ENCODE measurements at places on chromosomes 7 and 10.

GRCh38 chr10:104036518-104037260 is 49.0 kb downstream of the COL17A1 start:
- DNase-seq: no peak

GRCh38 chr7:106901828-106902441 is 36.9 kb downstream of the PIK3CG start:
- DNase-seq: no peak

DNA sequence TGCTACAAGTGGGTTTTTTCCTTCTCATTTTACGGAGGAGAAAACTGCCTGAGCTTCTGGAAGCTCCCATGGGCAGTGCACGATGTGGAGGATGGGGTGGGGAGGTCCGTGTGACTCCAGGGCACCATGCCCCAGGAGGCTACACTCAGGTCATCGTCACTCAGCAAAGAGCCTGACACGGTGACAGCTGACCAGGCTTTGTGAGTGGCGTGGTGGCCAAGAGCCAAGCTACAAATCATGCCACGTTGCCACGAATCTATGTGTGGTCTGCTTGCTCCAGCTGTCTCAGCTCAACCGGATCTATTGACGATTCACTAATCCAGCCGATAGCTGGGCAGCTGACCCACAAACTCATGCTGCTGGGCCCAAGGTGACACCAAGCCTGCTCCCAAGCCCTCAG is 27.6 kb upstream of the C10orf71 start:
- DNase-seq: no peak

- no peak for DNase-seq
Observed at GRCh38 chr7:126718419-126718818, 534.3 kb downstream of the GRM8 start.

GRCh38 chr7:48090095-48090805 is 1.2 kb downstream of the UPP1 start:
- DNase-seq: peak; percentile 40

- peak; percentile 84 for DNase-seq
Observed at GRCh38 chr7:85185424-85186082, 1.3 kb downstream of the SEMA3D start.

- peak; percentile 69 for DNase-seq
Observed at GRCh38 chr10:86693721-86694369, 25.5 kb downstream of the LDB3 start.

GRCh38 chr10:101829561-101830315 is 11.5 kb upstream of the OGA start:
- no peak for DNase-seq

GRCh38 chr7:1547777-1548437 is 8.1 kb downstream of the TMEM184A start:
- DNase-seq: no peak

- DNase-seq: no peak
Observed at GRCh38 chr10:106741006-106741530, 423.4 kb downstream of the SORCS1 start.

- DNase-seq: peak; percentile 36
Observed at GRCh38 chr7:42183547-42183946, 53.5 kb downstream of the GLI3 start.

- no peak for DNase-seq
Observed at GRCh38 chr7:47297120-47297519, 284.8 kb downstream of the TNS3 start.

DNA sequence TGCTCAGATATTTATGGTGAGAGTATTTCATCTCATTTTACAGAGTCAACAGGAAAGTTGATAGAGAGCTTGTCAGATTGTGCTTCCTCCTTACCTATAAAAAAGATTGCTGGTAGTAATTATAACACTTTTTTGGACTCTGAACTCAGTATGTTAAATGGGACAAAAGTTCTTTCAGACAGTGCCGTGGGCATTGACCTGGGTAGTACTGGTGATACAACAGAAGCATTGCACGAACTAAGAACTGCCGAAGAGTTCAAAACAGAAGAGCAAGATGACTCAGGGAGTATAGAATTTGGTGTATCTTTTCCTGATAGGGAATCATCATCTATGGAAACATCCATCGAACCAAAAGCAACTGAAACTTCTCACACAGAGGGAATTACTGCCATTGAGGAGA is 58.6 kb downstream of the LOXL4 start:
- DNase-seq: no peak

GRCh38 chr10:132669208-132669861 is 116.6 kb downstream of the NKX6-2 start:
- DNase-seq: no peak

- DNase-seq: peak; percentile 10
Observed at GRCh38 chr7:25391295-25391861, 163.1 kb upstream of the NPVF start.

DNA sequence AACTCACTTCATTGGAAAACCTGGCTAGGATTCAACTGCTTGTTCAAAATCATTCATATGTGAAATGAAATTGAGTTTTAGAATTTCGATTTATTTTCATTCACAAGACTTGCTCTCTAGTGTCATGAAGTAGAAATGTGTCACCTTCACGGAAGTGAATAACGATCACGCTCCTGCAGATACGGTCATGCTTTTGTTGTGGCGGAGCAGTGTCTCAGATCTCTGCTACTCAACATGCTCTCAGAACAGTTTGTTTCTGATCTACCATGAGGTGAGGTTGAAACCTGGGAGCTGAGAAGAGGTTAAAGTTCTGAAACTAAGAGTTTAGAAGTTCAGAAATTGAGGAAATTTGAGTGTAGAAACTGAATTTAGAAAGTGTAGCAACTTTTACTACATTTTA is 13.8 kb upstream of the PITRM1 start:
- no peak for DNase-seq

GRCh38 chr7:55587687-55588378 is 15.5 kb upstream of the VOPP1 start:
- DNase-seq: no peak

- no peak for DNase-seq
Observed at GRCh38 chr10:82161264-82161663, 286.3 kb downstream of the NRG3 start.

DNA sequence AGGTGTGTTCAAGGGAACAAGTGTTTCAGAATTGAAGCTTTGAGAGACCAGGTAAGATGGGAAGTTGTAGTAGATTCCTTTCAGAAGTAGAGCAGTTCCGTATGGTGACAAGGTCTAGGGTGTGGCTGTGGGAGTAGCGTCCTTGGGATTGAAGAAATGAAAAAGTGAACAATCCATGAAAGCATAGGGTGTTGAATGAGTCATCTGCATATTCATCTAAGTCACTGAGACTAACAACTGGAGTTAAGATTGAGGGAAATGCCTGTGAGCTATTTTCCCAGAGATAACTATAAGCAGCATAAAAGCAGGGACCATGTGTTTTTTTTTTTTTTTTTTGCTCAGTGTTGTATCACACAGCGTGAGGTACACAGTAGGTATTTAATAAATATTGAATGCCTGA is 134.8 kb downstream of the PHTF2 start:
- peak; percentile 79 for DNase-seq

DNA sequence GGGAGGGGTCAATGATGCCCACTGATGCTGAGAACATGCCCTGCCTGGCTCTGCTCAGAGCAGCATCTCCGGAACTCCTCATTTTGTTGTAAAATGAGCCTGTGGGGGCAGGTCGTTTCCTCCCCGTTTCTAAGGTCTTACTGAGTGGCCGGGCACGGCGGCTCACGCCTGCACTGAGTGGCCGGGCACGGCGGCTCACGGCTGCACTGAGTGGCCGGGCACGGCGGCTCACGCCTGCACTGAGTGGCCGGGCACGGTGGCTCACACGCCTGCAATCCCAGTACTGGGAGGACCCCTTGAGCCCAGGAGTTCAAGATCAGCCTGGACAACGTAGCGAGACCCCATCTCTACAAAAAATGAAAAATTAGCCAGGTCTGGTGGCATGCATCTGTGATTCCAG is 39.0 kb upstream of the FOXL3 start:
- no peak for DNase-seq

DNA sequence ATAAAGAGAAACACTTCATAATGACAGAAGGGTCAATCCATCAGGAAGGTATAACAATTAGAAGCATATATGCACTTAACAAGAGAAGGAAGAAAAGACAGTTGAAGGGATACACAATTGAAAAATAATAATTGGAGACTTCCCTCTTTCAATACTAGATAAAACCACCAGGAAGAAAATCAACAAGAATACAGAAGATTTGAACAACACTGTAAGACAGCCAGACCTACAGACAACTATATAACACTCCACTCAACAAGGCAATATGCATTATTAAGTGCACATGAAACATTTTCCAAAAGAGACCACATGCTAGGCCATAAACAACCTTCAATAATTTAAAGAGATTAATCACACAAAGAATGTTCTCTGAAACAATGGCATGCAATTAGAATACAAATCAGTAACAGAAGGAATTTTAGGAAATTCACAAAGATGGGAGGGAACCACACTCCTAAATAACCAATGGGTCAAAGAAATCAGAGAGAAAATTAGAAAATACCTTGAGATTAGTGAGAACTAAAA is 35.1 kb downstream of the ZNF438 start:
- DNase-seq: no peak

GRCh38 chr10:93503075-93503474 is 6.7 kb downstream of the CEP55 start:
- no peak for DNase-seq

GRCh38 chr7:27316311-27316710 is 73.7 kb downstream of the EVX1 start:
- no peak for DNase-seq

GRCh38 chr7:18974803-18975202 is 142.6 kb downstream of the TWIST1 start:
- DNase-seq: peak; percentile 92

DNA sequence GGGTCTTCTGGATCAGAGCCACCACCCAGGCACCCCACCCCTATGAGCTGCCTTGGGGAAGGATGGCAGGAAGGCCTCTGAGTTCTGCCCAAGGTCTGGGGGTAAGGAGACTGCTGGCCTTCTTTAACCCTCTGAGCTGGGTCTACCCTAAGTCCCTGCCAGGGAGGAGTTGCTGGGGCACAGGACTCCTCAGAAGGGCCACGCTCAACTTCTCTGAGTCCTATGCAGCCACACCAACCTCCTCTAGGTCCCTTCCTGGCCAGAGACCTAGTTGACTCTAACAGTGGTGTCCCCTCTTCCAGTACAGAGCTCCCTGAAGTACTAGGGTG is 2.6 kb upstream of the NEURL1 start:
- no peak for DNase-seq

GRCh38 chr10:35639728-35640401 is 2.2 kb downstream of the FZD8 start:
- DNase-seq: no peak

DNA sequence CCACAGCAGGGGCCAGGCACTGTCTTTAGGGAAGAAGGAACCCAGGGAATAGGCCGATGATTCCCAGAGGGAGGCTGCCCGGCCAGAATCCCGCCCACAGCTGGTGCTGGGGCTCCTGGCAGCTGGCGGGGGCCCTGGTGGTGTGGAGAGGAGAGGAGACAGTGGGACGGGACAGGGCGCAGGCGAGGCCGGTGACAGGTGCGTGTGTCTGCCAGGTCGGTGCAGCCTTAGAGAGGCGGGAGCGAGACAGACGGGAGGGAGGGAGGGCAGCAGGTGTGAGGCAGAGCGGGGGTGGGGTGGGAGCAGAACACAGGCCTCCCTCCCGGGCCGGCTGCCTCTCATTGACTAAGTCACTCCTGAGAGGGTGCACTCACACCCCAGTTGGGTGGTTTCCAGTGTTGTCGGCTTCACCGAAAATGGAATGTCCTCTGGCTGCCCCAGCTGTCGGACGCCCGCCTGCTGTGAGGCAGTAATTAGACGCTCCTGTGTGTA is 55.2 kb downstream of the ELFN1 start:
- DNase-seq: no peak

- DNase-seq: peak; percentile 42
Observed at GRCh38 chr7:44769776-44770294, 21.2 kb downstream of the ZMIZ2 start.

DNA sequence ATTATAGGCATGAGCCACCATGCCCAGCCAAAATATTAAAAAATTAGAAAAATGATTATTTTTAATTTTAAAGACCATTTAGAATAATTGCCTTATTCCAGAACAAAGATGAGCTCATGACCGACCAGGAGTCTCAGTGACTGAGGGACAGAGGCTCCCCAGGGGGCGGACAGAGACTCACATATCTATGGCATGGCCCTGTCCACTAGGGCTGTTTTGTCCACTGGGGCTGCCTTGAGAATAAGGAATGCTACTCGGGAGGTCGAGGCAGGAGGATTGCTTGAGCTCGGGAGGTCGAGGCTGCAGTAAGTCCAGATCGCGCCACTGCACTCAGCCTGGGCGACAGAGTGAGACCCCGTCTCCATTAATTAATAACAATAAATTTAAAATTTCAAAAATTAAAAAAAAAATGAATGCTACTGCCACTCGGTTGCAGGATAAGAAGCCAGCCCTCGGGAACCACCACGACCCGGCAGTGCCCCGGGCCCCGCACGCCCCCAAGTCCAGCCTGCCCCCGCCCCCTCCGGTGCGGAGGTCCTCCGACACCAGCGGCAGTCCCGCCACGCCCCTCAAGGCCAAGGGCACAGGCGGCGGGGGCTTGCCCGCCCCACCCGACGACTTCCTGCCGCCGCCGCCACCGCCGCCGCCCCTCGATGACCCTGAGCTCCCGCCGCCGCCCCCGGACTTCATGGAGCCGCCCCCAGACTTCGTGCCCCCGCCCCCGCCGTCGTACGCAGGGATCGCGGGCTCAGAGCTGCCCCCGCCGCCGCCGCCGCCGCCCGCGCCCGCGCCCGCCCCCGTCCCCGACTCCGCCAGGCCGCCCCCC is 128.6 kb downstream of the APBB1IP start:
- no peak for DNase-seq

DNA sequence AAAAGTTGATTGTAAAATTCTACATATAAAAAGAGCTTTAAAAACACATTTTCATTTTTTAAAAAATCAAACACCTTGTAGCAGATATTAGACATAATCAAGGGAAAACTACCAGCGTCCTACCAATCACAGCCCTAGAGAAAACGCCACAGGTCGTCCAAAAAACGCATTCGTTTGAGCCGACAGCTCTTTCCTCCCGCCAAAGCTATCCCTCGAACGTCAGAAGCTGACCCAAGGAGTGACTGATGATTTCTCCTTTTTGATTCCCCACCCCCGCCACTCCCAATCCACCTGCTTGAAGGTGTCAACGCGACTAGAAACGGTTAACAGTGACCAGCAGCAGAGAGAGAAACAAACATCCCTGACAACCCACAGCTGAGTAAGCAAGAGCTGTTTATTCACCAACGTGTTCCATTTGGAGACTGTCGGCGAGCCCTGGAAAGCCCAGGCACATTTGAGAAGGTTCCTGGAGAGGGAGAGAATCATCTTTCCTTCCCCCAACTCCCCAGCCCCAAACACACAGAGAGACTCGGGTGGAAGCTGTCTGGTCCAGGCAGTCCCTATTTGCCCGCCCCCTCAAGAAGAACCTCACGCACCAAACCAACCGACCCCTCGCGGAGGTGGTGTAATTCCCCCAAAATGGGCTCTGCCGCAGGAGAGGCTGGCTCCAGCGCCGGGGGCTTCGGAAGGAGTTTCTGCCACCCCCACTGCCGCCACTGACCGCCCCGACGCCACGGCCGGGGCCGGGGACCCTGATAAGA is 622 bp downstream of the CPEB3 start:
- DNase-seq: peak; percentile 59

- DNase-seq: no peak
Observed at GRCh38 chr10:89062861-89063260, 72.3 kb downstream of the FAS start.

- no peak for DNase-seq
Observed at GRCh38 chr7:101418694-101419093, 56.0 kb downstream of the COL26A1 start.

Measured in ELR (cell line).